ENCODE measurements at places on chromosomes 3 and 15.

DNA sequence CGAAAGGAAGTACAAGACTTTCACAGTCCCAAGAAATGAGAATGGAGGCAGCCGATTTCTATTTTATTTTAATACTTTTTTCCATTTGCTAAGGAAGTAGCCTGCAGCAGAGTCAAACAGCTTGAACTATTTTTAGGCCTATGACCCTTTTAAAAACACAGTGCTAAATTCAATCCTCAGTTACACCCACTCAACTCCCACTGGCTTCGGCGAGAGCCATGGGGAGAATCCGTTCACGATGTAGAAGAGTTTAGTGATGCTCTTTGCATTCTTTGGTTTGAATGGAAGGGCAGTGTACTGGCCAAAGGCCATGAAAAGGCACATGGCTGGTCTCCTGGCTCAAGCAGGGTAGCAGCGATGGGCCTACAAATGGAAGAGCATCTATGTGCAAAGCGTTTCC lies 343.5 kb downstream of the FOXP1 start:
- DNase-seq: no peak

DNA sequence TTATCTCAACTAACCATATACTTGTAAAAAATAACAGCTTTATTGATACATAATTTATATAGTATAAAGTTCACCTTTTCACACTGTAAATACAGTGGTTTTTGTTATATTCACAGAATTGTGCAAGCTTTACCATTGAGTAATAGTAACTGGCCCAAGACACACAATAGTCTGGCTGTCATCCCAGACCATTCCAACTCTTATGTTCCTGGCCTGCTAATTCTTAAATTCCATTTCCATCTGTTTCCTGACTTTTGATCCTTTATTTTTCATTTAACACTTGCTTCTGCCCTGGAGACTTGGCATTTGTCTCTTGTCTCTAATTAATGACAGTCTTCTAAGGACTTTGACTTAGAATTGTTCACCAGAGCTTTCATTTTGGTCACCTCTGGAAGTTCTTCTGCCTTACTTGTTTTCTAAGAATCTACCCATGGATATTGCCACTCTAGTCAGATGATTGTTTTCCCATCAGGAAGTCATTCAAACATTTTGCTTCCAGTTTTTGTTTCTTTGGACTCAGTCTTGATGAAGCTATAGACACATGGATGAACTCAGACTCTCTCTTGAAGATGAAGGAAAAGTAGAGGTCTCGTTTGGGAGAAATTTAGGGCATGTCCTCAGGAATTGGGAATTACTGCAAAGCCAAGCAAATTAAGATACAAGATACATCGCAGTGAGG lies 27.2 kb upstream of the PLSCR4 start:
- DNase-seq: no peak

DNA sequence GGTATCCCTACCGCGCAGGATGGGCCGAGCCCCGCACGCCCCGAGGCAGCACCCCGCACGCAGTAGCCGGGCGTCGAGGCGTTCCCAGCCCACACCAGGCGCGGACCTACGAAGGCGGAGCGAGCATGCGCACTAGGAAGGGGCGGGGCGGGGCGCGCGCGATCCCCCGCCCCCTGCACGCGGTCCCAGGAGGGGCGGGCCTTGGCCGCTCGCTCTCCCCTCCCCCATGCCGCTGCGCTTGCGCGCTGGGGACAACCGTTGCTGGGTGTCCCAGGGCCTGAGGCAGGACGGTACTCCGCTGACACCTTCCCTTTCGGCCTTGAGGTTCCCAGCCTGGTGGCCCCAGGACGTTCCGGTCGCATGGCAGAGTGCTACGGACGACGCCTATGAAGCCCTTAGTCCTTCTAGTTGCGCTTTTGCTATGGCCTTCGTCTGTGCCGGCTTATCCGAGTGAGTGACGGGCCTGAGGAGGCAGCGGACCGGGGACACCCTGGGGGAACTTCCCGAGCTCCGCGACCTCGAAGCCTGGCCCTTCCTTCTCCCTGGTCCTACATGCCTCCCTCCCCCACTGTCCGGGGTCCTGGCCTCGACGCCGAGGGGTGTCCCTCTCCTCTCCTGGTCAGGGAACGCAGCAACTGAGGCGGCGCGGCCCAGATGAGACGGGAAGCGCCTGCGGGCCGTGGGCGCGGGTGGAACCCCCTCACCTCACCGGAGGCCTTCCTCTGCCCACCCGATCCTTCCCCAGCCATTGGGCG lies at the start of gene SPESP1:
TSS of gene SPESP1 (plus strand) at position 258 of the 755 bp plus-strand sequence. CDS start at position 387, 129 bp downstream.
- DNase-seq: no peak

DNA sequence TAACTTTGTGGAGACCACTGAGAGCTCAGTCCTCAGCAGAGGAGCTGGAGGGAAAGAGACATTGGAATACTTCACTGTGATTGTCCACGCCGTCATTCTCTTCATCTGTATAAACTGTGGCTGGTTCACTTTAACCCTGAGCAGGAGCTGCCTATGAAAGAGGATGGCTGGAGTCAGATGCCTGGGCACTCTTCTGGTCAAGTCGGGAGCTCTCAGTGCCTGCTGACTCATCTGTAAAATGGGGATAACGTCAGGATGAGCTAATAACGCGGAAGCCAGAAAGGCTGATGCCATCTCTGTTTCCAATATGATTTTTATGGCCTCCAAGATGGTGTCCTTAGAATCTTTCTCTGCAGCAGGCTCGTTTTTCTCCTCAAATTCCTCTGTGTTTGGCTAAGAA lies 51.6 kb upstream of the MRPS22 start:
- no peak for DNase-seq

DNA sequence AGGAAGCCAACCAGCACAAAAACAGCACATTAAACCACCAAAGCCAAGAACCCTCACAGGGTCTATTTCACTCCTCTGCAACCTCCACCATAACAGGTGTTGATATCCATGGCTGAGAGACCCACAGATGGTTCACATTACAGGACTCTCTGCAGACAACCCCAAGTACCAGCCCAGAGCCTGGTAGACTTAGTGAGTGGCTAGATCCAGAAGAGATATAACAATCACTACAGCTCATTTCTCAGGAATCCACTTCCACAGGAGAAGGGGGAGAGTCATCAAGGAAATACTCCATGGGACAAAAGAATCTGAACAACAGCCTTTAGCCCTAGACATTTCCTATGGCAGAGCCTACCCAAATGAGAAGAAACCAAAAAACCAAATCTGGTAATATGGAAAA lies 168.1 kb upstream of the CD96 start:
- no peak for DNase-seq

DNA sequence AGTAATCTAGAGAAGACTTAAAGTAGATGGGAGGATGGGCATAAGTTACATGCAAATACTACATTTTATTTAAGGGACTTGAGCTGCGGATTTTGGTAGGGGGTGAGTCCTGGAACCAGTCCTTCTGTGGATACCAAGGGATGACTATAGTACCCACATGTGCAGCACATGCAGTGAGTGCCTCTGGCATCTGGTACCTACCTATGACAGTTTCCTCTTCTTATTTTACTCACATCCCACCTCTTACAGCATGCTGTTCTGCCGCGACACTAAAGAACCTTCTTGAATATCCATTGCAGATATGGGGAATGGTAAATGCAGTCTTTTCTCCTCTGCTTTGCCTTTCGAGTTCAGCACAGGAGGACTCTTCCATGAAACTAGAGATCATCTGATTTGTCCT lies 1.7 kb downstream of the TSEN2 start:
- DNase-seq: no peak

- no peak for DNase-seq
Measured at GRCh38 chr3:126338790-126339288, 18.4 kb downstream of the KLF15 start.

DNA sequence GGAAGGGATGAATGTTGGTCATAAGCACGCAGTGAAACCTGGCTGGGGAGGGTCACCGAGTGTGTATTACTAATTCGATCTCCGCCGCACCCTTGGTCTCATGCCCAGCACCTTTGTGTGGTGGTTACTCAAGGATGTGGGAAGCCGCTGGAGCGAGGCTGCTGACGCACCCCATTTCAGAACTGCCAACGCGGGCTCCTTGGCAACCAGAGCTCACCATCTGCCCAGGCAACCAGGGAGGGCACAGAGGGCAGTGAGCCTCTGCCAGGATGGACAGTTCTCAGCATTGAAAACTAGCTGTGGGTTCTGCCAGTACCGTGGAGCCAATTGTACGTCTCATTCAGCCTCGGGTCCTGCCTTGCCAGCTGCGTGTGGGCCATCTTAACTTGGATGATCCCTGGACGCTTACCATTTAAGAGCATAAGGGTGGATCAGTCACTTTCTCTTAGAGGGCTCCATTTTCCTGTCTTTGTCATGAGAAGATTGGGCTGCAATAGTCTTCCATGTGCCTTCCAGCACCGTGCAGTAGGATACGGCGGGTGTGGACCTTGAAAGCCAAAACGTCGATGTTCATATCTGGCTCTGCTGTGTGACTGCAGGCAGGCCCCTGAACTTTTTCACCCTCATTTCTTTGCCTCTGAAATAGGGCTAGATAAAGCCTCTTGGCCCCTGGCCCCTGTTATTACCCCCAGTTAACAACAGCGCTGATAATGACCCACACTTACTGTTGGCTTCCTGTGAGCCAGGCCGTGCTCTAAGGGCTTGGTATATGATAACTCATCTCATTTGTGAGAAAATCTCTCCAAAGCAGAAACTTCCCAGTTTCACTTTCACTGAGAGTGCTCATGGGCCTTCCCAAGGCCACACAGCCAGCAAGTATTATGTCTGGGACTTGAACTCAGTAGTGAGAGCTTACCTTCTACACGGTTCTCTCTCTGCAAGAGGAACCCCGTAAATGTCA lies 238.8 kb downstream of the OPA1 start:
- no peak for DNase-seq

- DNase-seq: no peak
Measured at GRCh38 chr3:46508850-46509591, 11.2 kb downstream of the RTP3 start.

GRCh38 chr3:181692311-181693145 lies 19.2 kb upstream of the SOX2 start:
- DNase-seq: no peak

- no peak for DNase-seq
Measured at GRCh38 chr15:36265422-36265821, 314.0 kb upstream of the CDIN1 start.

GRCh38 chr3:51819709-51820406 lies 40.8 kb upstream of the IQCF6 start:
- DNase-seq: no peak

GRCh38 chr3:49901366-49902339 lies 2.0 kb downstream of the MST1R start:
- DNase-seq: no peak

DNA sequence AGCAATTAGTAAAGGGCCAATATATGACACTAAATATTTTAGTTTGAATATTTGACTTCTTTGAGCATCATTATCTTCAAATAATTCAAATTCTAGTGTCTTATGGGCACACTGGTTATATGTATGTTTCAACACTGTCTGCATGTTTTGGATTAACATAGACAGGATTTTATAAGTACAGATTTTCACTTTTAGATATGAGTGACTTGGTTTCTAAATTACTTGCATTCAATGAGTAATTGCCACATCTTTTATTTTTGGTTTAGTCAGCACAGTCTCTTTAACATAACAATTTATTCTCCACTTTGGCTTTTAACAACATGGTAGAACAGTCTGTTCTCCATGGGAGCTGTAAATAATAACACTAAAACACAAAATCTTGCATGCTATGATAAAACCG lies 674.8 kb downstream of the TBL1XR1 start:
- DNase-seq: no peak

- no peak for DNase-seq
Measured at GRCh38 chr3:146507331-146508120, 36.9 kb downstream of the PLSCR1 start.

- peak; percentile 92 for DNase-seq
Measured at GRCh38 chr15:74842581-74843444, at the start of gene ULK3. ULK3 (minus strand) TSS chr15:74843156; CDS start chr15:74843105, 51 bp downstream.

GRCh38 chr3:171086914-171087313 lies 60.4 kb upstream of the SLC2A2 start:
- DNase-seq: no peak

DNA sequence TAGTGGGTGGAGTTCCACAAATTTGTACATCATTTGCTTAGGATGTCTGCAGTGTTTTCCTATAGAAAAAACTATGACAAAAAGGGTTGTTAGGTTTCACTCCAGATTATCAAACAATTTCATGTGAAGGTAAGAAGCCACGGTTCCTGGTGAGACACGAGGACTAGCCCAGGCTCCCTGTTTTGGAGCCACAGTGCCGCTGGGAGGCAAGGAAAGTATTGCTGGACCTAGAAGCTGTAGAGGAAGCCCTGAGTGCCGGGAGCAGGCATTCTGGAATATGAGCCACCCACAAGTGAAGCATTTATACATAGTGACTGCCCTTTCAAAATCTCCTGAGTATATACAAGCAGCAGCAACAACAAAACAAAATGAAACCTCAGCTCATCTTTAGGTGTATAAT lies 142.0 kb downstream of the GABRB3 start:
- DNase-seq: no peak

GRCh38 chr15:41804916-41805666 lies 22.8 kb upstream of the JMJD7 start:
- DNase-seq: no peak

GRCh38 chr15:87728998-87729397 lies 527.5 kb downstream of the NTRK3 start:
- DNase-seq: no peak

DNA sequence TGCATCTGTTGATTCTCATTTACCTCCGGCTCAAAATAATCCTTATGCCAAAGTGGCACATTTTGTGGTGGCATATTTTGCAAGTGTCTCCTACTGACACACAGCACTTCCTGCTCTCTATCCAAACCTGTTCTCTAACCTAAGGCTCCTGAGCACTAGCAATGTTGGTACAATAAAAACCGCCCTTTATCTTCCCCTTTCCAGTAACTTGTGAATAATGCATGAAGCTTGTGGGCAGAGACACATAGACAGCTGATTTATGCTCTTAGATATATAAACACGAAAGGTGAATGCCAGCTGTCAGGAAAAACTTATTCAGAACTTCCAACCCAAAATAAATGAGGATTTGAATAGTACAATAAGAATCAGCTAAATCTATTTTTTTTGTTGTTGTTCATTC lies 34.6 kb upstream of the ARPIN start:
- no peak for DNase-seq

GRCh38 chr3:58884453-58884852 lies 165.4 kb downstream of the CFAP20DC start:
- no peak for DNase-seq

GRCh38 chr3:173553635-173554280 lies 156.2 kb downstream of the NLGN1 start:
- no peak for DNase-seq

DNA sequence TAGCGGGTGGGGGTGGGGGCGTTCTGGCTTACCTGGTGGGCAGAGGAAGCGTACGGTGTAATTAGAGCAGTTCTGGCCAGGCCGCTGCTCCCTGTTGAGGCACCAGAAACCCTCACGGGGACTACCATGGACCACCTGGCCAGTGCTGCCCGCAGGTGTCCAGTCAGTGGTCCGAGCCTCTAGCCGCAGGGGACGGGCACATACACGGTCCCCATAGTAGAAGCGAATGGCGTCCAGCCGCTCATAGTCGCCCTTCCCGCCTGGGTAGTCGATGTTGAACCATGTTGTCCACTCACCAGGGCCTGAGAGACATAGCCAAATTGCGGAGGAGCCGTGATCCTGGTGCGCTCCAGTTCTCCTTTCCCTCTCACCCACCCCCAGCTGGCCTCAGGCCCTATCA lies 4.5 kb downstream of the CILP start:
- DNase-seq: no peak

- DNase-seq: no peak
Measured at GRCh38 chr3:134423153-134423552, 48.9 kb upstream of the AMOTL2 start.

GRCh38 chr15:36356978-36357601 lies 222.3 kb upstream of the CDIN1 start:
- no peak for DNase-seq

All from effector memory CD8-positive, alpha-beta T cell (primary cell).